ENCODE measurements at places on chromosomes 16 and 17.

GRCh38 chr16:30619638-30620037 is 9.4 kb upstream of the ZNF689 start:
- no peak for DNase-seq

- DNase-seq: no peak
Measured at GRCh38 chr16:50046853-50047252, 18.9 kb upstream of the HEATR3 start.

DNA sequence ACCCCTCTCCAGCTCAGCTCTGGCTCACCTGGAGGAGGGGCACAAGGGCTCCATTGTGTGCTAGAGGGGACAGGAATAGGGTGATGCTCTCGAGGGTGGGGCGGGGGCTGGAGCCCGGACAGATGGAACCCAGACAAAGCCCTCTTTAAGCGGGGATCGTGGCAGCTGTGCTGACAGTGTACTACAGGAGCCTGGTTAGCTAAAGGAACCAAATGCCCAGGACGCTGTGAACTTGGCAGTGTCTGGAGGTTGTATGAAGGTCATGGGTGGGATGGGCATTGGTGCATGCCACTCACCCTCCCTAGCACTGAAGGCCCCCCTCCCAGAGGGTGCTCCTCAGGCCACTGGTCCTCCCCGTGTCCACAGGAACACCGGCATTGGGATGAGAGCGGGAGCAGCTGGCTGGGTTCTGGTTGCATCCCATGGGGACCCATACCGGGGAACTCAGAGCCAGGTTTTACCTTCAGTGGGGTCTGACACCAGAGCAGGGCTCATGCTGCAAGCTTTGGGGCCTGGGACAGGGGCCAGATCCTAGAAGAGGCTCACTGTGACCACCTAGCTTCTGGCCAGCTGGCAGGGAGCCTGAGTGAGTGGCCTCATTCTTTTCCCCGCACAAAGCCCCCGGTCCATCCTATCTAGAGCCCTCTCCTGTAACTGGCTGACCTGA is 11.9 kb downstream of the KIF19 start:
- DNase-seq: no peak

DNA sequence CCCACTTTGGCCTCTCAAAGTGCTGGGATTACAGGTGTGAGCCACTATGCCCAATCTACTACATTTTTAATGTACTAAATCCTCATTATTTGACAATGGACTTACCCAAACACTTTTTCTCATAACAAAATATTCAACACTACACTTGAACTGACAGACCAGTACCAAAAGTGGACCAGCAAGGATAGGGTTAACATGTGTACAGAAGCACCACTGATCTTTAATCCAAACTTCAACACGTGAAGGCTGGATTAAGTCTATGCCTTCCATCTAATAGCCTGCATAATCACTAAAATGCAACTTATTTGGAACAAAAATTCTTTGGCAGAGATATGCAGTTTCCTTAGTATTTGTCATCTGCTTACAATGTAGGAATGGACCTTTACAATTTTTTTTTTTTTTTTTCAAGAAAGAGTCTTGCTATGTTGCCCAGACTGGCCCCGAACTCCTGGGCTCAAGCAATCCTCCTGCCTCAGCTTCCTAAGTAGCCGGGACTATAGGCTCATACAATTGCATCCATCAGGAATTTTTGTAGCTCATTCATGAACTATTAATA is 60.0 kb upstream of the BCAR1 start:
- no peak for DNase-seq

- peak; percentile 44 for DNase-seq
Measured at GRCh38 chr16:9258423-9259051, 167.1 kb downstream of the HAPSTR1 start.

- DNase-seq: no peak
Measured at GRCh38 chr17:31869797-31870568, 10.9 kb upstream of the COPRS start.

DNA sequence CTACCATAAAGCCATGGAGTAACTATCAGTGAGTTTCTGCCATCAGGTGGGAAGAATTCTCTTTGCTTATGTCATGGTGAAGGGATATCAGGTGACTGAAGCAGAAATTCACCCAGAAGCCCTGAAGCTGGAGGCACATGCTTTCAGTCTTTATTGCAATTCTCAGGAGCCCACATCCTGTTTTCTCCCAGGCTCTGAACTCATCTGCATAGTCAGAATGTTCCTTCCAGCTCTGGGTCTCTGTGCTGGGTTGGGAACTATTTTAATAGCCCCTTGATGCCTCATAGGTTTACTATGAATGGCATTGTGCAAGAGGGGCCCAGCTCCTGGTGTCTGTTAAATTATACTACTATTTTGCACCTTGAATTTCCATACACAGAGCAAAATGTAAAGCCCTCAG is 198.4 kb upstream of the SOX9 start:
- no peak for DNase-seq

GRCh38 chr16:19861133-19861532 is 23.5 kb downstream of the GPRC5B start:
- no peak for DNase-seq

GRCh38 chr16:2205967-2206313 is 686 bp downstream of the MLST8 start:
- no peak for DNase-seq

GRCh38 chr16:12868169-12868568 is 33.2 kb upstream of the SHISA9 start:
- no peak for DNase-seq

DNA sequence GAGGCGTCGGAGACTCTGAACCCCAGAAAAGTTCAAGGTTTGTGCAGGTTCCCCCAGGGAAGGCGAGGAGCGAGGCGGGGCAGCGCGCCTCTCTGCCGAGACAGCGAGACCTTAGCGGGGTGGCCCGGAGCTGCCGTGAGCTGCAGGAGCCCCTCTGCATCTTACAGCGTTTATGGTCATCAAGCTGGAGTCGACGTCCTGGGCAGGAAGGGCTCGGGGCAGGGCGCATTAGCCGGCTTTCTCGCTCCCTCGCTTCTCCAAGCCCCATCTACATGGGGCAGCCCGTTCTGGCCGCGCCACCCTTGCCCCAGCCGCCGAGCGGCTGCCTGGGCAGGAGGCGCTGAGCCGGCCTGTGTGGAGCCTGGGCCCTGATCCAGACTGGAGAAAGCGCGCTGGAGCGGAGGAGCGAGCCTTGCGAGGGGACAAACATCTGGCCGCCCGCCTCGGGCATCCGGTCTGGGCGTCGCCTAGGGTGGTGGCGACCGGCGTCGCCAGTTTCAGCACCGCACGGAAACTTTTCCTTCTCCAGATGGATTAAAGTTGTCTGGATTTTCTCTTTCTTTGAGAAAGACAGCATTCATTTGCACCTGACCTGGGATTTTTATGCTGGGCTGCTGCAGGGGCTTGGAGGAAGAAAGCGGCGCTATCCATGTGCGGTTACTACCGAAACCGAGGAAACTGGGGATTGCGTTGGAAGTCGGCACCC is 750 bp downstream of the TMEM132E start:
- DNase-seq: no peak

- DNase-seq: no peak
Measured at GRCh38 chr17:65656390-65657250, 95.2 kb upstream of the AXIN2 start.

DNA sequence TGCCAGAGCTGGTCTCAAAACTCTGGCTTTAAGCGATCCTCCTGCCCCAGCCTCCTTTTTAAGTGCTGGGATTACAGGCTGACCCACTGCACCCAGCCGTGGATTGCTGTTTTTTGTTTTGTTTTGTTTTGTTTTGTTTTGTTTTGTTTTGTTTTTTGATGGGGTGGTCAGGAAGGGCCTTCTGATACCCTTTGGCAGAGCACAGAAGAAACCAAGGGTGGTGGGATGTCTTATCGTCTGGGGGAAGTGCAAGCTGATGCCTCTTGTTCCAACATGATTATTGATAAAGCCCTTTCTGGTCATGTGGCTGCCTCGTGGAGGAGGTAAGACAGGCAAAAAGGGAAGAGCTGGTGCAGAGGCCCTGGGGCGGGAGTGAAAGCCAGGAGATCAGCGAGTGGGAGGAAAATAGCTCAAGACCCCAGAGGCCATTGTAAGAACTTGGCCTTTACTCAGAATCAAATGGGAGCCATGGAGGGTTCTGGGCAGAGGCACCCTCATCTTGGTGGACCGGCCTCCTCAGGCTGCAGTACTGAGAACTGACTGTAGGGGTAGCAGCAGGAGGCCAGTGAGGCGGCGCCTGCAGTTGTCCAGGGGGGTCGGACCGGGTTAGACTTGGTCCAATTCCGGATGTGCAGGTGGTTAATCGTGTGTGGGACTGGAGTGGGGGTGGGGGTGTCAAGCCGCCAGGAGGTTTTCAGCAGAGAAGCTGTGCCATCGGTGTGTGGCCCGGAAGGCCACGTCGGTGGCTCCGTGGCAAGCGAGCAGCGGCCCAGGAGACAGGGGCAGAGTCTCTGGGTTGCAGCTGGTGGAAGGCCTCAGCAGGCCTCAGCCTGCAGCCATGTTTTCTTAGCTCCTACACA is 84.4 kb upstream of the GSE1 start:
- DNase-seq: peak; percentile 15

DNA sequence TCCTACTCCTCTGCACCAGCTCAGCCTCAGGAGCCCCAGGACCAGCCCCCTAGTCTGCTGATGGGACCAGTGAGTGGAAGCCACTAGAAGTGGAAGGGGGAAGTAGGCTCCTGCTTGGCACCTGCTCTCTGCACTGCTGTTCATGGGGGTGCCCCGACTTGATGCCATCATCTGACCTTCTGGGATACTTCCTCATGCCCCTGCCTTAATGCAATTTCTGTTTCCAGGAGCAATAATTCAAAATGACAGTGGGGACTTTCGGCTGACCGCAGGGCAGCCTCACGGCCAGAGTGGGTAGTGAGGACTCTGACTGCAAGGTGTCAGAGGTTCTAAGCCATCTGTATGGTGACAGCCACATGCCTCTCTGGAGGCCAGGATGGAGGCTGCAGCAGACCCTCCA is 196.4 kb upstream of the WSCD1 start:
- DNase-seq: no peak

- DNase-seq: no peak
Measured at GRCh38 chr17:72466606-72467005, 345.8 kb downstream of the SOX9 start.

DNA sequence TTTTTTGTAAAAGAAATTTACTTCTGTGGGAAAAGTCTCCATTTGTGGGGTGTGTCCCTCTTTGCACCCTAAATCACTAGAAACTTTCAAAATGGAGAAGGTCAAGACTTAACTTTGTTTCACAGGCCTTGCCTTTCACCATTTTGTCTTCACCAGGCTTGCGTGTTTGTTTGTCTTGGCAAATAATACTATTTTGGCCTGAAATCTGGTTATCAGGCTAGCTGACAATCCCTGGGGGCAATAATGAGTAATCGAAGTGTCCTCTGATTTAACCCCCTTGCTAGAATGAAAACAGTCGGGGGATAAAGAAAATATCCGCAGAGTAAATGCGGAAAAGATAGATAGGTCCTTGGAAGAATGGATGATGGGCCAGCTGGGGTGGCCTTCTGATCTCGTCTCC is 34.5 kb downstream of the SLC39A11 start:
- DNase-seq: no peak

DNA sequence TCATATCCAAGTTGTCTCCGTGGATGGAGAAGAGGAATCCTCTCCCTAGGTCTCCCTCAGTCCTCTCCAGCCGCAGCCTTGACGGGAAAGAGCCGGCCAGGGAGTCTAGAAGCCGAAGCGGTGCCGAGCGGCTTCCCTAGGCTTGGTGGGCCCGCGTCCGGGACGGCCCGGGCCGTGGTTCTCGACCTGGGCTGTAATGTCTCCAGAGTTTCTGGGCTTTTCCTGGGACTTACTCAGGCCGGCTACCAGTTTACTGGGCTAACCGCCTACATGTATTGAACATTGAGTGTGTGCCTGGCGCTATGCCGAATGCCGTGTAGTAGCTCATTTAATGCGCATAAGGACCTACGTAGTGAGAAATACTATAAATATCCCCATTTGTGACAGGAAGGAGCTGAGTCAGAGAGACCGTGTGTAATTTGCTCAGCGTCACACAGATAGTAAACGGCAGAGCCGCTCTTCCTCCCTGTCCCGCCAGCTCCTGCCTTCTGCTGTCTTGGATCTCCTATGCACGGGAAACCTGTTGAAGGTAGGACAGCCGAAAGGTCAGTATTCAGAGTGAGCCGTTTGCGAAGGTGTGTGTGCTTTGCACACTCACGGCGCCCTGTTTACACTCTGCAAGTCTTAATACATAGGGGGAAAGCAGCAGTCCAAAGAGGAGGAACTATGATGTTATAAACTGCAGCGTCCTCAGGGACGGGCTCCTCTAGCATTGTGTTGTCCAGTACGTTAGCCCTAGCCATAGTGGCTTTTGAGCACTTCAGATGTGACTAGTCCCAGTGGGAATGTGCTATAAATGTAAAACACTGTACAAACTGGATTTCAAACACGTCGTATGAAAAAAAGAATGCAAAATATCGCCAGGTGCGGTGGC is 723 bp upstream of the SPAG5 start:
- DNase-seq: peak; percentile 52

DNA sequence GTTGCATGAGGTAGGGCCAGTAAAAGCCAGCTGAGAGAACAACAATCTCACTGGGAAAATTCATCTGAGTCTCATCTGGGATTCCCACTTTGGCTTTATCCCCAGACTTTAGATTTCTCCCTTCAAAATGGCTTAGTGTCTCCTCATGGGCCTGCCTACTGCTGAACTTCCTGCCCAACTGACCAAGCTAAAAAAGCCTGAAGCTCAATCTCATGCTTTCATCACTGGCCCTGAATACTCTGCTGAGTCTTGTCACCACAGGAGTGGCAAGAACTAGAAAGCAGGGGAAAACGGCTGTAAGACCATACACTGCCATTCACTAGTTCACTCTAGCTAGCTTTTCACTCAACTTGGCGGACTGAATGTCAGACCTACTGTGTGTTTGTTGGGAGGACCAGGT is 96.4 kb upstream of the NOG start:
- no peak for DNase-seq

DNA sequence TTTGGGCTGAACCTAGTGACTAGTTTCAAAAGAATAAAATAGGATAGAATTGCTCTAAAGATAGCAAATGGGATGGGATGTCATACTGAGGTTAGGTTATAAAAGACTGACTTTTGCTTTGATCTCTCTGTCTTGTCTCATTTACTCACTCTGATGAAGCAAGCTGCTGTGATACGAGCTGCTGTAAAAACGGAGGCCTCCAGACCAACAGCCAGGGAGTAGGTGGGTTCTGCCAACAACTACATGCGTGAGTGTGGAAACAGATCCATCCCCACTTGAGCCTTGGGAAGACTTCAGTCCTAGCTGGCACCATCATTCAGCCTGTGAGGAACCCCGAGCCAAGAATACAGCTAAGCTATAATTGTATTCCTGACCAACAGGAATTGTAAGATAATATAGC is 373.9 kb upstream of the CA10 start:
- DNase-seq: no peak

DNA sequence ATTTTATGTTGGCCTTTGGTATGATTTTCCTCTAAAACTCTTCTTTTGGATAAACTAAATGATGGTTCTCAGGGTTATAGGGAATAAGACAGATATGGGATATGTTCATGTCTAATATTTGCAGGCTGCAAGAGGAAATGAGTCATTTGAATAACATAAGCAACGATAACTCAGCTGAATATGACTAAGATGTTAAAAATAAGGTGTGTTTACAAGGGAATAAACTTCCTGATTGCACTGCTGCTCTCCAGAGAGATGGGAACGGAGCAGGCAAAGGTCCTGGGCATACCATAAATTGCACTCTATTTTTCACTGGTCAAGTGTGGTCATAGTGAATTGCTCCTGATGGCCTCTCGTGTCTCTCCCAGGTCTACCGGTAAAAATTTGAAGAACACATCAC is 666.2 kb downstream of the TOX3 start:
- no peak for DNase-seq
